ENCODE measurements at places on chromosomes 5 and 9.
A peak's percentile ranks its signal among the peaks of the same experiment; 100 is the strongest.

GRCh38 chr5:149831492-149831891, 101.4 kb downstream of the PPARGC1B start:
- no peaks in the 10 kb centered on the region for H3K36me3 ChIP-seq
- peaks cover 8% of the 10 kb centered on the region for H3K4me1 ChIP-seq
- no peak overlapping the region for H3K27ac ChIP-seq
- DNase-seq = no peak
- peaks cover 18% of the 10 kb centered on the region for H3K27me3 ChIP-seq
- H3K4me3 ChIP-seq = no peak overlapping the region

- peaks cover 74% of the 10 kb centered on the region for H3K4me1 ChIP-seq
- peaks cover 50% of the 10 kb centered on the region for H3K36me3 ChIP-seq
- no peaks in the 10 kb centered on the region for H3K27me3 ChIP-seq
- DNase-seq = peak; percentile 79
- H3K27ac ChIP-seq = peak overlapping the region; percentile 74
These were observed 8.4 kb downstream of the TGFBI start for GRCh38 chr5:136037001-136037705.

DNA sequence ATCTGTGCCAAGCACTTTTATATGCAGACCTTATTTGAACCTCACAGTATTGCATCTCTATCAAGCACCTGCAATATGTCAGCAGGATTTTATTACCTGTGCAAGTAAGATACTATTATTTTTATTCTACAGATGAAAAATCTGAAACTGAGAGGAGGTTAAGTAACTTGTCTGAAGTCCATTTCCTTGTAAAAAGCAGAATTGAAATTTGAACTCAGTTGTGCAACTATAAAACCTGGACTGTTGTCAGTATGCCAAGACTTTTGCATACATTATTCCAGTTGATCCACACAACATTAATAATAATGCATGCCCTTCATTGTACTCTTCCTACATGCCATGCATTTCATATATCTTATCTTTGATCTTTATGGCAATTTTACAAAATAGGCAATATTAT, 82.2 kb upstream of the BRINP1 start:
- DNase-seq = no peak
- H3K4me1 ChIP-seq = no peaks in the 10 kb centered on the region
- H3K27ac ChIP-seq = no peak overlapping the region
- H3K27me3 ChIP-seq = no peaks in the 10 kb centered on the region
- H3K4me3 ChIP-seq = no peak overlapping the region
- H3K36me3 ChIP-seq = no peaks in the 10 kb centered on the region

DNA sequence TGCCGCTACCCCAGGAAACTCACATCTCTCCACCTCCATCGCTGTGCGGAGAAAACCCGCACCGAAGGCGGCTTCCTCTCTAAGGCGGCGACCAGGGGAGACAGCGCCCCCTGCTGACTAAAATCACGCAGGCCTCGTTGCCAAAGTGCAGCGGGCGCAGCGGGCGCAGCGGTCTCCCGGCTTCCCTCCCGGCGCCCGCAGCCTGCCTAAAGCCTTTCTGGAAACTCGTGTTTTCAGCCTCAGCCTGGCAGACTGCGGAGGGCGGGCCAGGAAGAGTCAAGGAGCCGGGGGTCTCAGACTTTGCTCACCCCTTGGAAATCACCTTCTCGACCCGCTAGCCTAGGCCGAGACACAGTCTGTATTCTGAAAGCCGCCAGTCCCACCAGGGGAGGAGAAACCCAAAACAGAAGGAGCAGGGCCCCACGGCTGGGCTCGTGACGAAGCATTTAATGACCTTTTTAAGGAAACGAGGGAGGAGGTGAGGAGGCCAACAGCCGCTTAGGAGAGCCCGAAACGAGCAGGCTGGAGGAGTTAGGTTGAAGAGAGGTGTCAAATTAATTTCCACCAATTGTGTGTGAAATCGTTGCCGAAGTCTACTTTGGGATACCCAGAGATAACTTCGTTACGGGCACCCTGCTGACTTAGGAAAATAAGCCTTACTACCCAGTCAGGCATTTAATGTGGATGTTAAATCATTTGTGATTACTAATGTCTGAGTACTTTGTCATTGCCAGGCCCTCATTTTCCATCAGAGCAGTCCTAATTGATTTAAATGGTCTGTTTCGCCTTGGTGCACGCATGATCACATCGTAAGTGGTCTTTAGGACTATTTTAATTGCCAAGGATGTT, 7.3 kb upstream of the FOXB2 start:
- H3K4me1 ChIP-seq = peaks cover 5% of the 10 kb centered on the region
- H3K27me3 ChIP-seq = peaks cover 43% of the 10 kb centered on the region
- DNase-seq = no peak
- H3K36me3 ChIP-seq = no peaks in the 10 kb centered on the region
- H3K4me3 ChIP-seq = no peak overlapping the region

DNA sequence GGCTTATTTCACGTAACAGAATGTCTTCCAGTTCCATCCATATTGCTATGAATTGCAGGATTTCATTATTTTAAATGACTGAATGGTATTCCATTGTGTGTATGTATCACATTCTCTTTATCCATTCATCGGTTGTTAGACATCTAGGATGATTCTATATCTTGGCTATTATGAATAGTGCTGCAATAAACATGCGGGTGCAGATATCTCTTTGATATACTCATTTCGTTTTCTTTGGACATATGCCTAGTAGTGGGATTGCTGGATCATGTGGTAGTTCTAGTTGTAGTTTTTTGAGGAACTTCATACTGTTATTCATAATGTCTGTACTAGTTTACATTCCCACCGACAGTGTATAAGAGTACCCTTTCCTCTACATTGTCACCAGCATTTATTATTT, 460.5 kb downstream of the MAN2A1 start:
- no peak for DNase-seq
- H3K36me3 ChIP-seq = no peaks in the 10 kb centered on the region
- H3K4me1 ChIP-seq = no peaks in the 10 kb centered on the region
- H3K27ac ChIP-seq = no peak overlapping the region

DNA sequence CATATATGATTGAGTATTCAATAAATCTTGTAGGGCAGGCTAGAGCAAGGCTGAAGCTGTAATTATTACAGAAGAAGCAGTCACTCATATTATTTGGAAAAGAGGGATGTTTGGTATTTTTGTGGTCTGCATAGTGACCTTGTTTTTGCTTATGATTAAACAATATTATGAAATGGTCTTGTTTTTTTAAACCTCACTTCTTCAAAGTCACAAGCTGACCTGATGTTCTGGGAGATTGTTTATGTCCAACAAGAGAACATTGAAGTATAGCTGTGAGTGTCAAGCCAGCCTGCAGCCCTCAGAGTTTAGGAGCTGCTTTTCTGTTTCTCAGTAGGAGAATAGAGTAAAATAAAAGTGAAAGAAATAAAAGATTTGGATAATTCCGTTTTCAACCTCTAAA, 342.2 kb downstream of the LRRC70 start:
- DNase-seq = no peak
- H3K4me3 ChIP-seq = no peak overlapping the region
- no peaks in the 10 kb centered on the region for H3K4me1 ChIP-seq
- no peaks in the 10 kb centered on the region for H3K36me3 ChIP-seq
- H3K27me3 ChIP-seq = no peaks in the 10 kb centered on the region

DNA sequence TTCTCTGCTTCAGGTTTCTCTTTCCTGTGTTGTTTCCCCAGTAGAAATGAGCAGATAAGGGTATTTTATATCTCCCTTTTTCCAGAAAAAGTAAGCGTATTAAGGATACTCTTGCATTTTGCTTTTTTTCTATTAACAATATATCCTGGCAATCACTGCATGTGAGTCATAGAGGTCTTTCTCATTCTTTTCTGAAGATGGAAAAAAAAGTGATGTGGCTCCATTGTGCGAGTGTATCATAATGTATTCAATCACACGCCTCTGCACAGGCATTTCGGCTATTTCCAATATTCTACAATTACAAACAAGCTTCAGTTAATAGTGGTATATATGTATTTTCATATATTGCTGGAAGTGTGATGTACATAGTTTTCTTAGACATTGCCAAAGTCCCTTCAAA, 155.9 kb downstream of the MED27 start:
- peaks cover 12% of the 10 kb centered on the region for H3K4me1 ChIP-seq
- no peak overlapping the region for H3K27ac ChIP-seq
- no peak overlapping the region for H3K4me3 ChIP-seq
- no peak for DNase-seq
- no peaks in the 10 kb centered on the region for H3K36me3 ChIP-seq

GRCh38 chr5:134437340-134437846, 25.7 kb upstream of the CDKN2AIPNL start:
- peak; percentile 14 for DNase-seq
- H3K36me3 ChIP-seq = no peaks in the 10 kb centered on the region

- H3K4me3 ChIP-seq = no peak overlapping the region
- DNase-seq = no peak
- no peaks in the 10 kb centered on the region for H3K36me3 ChIP-seq
- H3K4me1 ChIP-seq = peaks cover 13% of the 10 kb centered on the region
- no peak overlapping the region for H3K27ac ChIP-seq
- no peaks in the 10 kb centered on the region for H3K27me3 ChIP-seq
These were observed 42.8 kb upstream of the IL6ST start for GRCh38 chr5:56037531-56038010.

DNA sequence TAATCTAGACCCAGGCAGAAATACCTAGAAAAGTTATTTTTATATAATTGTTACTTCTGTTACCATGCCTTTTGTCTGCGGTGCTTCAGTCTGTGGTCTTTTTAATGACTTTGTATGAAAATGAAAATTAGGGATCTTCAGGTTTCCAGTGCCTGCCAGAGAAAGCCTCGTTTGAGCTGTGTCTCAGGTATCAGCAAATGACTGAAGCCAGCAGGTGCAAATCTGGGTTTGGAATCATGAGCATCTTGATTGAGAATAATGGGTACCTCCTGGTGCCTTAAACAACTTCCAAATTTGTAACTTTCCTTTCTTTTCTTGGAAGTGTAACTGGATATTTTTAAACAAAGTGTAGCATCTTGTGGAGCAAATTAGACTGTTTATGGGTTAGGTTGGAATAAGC, 4.3 kb downstream of the ZBTB34 start:
- no peak overlapping the region for H3K4me3 ChIP-seq
- H3K4me1 ChIP-seq = peaks cover 23% of the 10 kb centered on the region
- H3K27ac ChIP-seq = no peak overlapping the region
- no peaks in the 10 kb centered on the region for H3K27me3 ChIP-seq

DNA sequence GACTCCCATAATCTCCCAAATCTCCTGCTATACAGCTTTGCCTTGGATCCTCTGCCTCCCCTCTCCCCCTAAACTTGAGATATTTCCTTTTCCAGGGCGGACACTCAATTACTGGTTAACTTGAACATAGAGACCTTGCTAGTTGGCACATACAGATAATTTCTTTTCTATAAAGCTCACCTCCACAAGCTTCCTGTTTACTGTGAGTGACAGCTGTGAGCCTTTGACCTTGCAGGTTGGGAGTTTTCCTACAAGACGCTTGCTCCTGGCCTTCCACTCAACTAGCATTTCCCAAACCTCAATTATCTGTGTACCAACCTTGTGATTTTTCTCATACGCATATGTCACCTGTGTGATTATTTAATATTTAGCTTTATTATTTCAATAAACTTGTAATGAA, 114.5 kb downstream of the GNA14 start:
- no peaks in the 10 kb centered on the region for H3K4me1 ChIP-seq
- DNase-seq = no peak
- H3K27ac ChIP-seq = no peak overlapping the region
- H3K4me3 ChIP-seq = no peak overlapping the region

DNA sequence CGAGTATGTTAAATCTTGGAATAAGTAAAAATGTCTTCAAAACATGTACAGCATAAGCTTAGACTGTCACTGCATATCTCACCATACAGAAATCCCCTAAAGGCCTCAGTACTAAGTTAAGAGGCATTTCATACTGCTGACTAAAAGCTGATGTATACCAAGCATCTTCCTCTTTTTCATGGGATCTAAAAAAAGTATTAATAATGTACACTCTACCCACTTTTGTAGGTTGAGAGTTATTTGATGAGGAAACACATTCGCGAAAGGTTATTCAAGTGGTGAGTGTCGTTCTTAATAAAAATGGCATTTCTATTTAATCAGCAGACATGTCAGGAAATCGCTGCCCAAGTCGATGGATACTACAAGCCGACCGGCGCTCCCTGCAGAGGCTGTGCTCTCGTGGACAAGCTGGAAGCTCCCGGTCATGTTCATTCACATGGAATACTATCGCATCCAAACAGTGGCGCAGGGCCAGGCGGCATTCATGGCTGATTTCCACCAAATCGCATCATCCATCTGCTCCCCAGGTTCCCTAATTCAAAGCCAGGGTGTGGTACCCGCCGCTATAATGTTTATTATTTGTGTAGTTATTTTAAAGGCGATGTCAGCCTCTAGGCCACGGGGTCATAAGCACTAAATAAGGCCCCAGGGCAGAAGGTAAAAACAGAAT, 724 bp downstream of the SGTB start:
- H3K4me1 ChIP-seq = peaks cover 29% of the 10 kb centered on the region
- H3K36me3 ChIP-seq = peaks cover 20% of the 10 kb centered on the region
- H3K27ac ChIP-seq = peak overlapping the region; percentile 82
- peak; percentile 76 for DNase-seq
- peak overlapping the region; percentile 97 for H3K4me3 ChIP-seq

DNA sequence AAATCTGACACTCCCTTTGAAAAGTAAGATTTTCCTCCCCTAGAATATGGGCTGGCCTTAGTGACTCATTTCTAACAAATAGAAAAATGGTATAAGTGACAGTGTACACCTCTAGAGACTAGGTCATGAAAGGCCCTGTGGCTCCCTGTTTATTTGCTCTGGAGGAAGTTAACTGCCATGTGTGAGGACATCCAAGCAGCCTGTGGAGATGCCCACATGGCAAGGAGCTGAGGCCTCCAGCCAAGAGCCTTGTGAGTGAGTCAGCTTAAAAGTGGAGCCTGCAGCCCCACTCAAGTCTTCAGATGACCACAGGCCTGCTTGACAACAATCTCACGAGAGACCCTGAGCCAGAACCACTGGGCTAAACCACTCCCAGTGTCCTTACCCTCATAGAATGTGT, 128.1 kb upstream of the LHFPL2 start:
- peaks cover 25% of the 10 kb centered on the region for H3K4me1 ChIP-seq
- peaks cover 11% of the 10 kb centered on the region for H3K36me3 ChIP-seq
- H3K27ac ChIP-seq = no peak overlapping the region
- no peak overlapping the region for H3K4me3 ChIP-seq
- DNase-seq = no peak
- peaks cover 3% of the 10 kb centered on the region for H3K27me3 ChIP-seq

- no peak for DNase-seq
- no peak overlapping the region for H3K4me3 ChIP-seq
- no peaks in the 10 kb centered on the region for H3K4me1 ChIP-seq
These were observed 191.1 kb downstream of the MELK start for GRCh38 chr9:36763778-36764177.

- H3K27me3 ChIP-seq = no peaks in the 10 kb centered on the region
- H3K4me1 ChIP-seq = peaks cover 40% of the 10 kb centered on the region
- peaks cover 2% of the 10 kb centered on the region for H3K36me3 ChIP-seq
- no peak overlapping the region for H3K27ac ChIP-seq
- no peak for DNase-seq
- no peak overlapping the region for H3K4me3 ChIP-seq
These were observed 52.4 kb downstream of the TTLL11 start for GRCh38 chr9:122040561-122041242.

- H3K27ac ChIP-seq = no peak overlapping the region
- H3K4me1 ChIP-seq = peaks cover 25% of the 10 kb centered on the region
- H3K4me3 ChIP-seq = no peak overlapping the region
These were observed 4.9 kb upstream of the AKNA start for GRCh38 chr9:114392749-114393112.

GRCh38 chr9:128409450-128409849, 11.2 kb upstream of the CERCAM start:
- no peak overlapping the region for H3K27ac ChIP-seq
- H3K4me3 ChIP-seq = no peak overlapping the region
- H3K4me1 ChIP-seq = peaks cover 8% of the 10 kb centered on the region
- no peak for DNase-seq
- H3K27me3 ChIP-seq = peaks cover 5% of the 10 kb centered on the region
- H3K36me3 ChIP-seq = no peaks in the 10 kb centered on the region
